Keratinocyte (primary cell): ENCODE measurements at places on chromosomes 3 and 15. TPM values are rescaled to one million over a fixed set of nuclear protein-coding genes. Genes with fewer than 3 reads are reported as not detected.

- DNase-seq: no peak
Measured at GRCh38 chr3:161096771-161097367, 8.3 kb downstream of the B3GALNT1 start.

GRCh38 chr3:64677961-64678716 lies 9.7 kb downstream of the ADAMTS9 start:
- no peak for DNase-seq

DNA sequence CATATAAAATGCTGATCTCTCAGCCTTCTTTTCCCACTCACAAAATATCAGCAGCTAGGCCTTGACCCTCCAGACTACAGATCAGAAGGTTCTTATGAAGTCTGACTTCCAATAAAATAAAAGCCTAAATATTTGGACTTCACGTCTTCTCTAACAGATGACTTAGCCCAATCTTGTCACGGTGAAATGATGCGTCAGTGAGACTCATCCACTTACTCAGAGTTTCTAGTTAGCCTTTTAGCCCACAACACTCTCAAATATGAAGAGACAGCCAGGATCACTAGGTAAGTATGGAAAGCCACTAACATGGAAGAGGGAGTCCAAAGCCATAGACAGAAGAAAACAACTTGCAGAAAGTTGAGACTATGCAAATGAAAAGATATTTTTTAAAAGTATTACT lies 601.2 kb downstream of the PYDC2 start:
- no peak for DNase-seq

GRCh38 chr15:75302318-75302717 lies 19.7 kb downstream of the GOLGA6D start:
- no peak for DNase-seq

DNA sequence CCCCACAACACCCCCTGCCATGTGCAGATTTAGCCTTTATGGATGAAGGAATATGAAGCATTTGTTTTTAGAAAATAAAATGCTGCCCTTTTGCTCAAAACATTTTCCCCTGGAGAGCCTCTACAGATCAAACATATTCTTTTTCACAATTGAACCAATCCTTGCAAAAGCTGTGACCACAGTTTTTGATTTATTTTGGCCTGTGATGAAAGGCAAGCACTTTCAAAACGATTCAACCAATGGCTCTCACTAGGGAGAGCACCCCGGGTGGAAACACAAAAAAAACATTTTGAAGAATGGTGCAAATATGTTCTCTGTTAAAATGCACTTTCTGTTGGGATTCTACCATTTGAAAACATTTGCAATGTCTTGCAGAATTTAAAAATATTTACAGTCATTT lies 476.0 kb upstream of the ONECUT1 start:
- DNase-seq: no peak

Gene SEMA5B
- 0.03 to 0.28 TPM (median 0.04 TPM) in 3 replicates for polyA plus RNA-seq

- no peak for DNase-seq
Measured at GRCh38 chr3:183401678-183402077, 26.7 kb downstream of the MCF2L2 start.

Gene HHATL
- not detected in 3 replicates for polyA plus RNA-seq

DNA sequence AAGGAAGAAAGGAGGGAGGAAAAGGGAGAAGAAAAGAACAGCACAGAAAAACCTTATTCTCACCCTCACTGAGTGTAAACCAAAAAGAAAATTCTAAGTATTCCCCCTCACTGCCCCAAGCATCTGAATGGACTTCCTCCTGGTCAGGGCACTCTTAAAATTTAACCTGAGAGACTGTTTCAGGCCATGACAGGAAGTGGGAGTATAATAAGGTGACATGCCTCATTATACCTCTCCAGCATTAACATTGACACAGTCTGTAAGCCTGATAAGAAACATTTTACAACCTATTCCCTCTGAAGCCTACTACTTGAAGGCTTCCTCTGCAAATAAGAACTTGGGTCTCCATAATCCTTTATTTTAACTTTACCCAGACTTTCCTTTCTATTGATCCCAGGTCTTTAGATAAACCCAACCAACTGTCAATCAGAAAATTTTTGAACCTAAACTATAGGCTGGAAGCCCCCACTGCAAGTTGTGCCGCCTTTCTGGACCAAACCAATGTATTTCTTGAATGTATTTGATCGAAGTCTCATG lies 41.7 kb downstream of the SLCO2A1 start:
- DNase-seq: no peak

- DNase-seq: no peak
Measured at GRCh38 chr15:99472416-99473145, 93.2 kb upstream of the MEF2A start.
